Activated CD4-positive, alpha-beta T cell treated with anti-CD3 and anti-CD28 coated beads for 4 hours (primary cell): ENCODE measurements at places on chromosomes 2 and 18.

DNA sequence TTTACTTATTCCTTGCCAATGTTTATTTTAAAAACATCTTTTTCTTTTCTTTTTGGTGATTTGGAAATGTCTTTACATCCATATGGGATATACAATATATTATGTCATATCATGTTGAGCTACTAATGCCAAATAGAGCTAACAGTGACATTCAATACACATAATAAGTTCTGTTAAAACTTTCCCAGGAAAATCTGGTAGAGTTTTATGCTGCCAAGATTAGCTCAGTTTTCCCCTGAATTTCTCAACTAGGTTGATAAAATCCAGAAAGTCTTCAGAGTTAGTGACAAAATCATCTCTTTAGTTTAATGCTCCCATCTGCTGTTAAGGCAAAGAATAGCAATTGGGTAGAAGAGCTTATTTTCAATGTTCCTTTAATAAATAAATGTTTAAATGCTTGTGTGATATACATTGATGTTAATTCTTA is 9.9 kb downstream of the COL3A1 start:
- no peak for DNase-seq

DNA sequence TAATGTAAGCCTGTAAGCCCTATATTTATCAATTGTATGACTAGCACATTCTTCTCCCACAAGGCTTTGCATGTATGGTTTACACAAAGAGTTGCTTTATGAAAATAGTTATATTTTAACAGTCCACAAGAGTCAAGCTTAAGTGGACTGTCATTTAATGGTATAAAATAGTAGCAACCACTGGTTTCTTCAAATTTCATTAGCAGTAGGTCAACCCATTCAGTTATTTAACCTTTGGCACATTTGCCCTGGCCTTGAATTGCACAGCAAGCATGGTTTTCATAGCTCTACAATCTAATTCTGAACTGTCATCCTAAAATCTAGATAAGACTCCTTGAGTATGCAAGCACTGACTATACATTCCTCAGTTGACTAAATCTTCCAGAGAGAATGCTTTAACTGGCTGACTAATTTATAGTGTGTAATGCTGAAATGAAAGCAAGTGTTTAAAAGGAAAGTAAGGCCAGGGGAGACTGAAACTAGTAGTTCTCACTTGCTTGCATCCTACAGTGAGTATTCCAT is 1.8 kb downstream of the DPP4 start:
- no peak for DNase-seq

DNA sequence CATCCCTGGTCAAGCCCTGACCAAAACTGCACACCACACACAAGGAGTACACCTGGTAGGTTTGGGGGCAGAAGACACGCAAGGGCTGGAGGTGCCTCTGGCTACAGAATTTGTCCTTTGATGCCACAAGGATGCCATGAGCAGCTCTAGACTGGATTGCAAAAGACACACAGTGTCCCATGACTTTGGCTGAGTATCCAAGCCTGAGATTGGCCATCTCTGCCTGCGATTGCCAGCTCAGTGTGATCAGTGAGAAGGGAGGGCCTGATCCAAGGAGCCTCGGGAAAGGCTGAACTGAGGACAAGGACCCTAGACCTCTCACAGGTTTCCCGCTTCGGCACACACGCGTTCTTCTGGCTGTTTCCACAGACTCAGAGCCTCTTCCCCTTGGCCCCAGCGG is 60.0 kb upstream of the FOSL2 start:
- no peak for DNase-seq

DNA sequence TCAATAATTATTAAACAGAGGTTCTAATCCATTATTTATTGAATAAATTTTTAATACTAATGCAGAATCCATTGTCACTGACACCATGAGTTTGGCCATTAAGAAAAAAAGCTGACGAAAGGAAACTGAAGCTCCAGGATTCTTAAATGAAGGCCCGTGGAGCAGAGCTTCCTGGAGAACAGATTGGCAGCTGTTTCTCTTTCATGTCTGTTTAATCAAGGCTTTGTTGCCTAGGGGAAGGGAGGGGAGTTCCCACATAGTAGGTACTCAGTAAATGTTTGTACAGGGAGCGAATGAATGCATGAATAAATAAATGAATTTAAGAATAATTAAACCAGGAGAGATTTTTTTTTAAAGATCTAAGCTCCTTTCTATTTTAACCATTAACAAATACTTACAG is 315.1 kb upstream of the KLHL29 start:
- no peak for DNase-seq

- DNase-seq: peak; percentile 52
These were observed 392.4 kb downstream of the TNS1 start for GRCh38 chr2:217610401-217610814.
